ENCODE measurements at places on chromosomes 2 and 18.

DNA sequence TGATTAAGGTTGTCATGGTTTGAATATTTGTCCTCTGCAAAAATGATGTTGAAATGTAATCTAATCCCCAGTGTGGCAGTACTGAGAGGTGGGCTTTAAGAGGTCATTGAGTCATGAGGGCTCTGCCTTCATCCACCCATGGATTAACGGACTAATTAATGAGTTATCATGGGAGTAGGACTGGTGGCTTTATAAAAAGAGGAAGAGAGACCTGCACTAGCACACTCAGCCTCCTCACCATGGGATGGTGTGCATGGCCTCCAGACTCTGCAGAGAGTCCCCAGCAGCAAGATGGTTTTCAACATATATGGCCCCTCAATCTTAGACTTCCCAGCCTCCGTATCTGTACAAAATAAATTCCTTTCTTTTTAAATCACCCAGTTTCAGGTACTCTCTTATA lies 41.0 kb downstream of the DTNB start:
- no peak for DNase-seq

DNA sequence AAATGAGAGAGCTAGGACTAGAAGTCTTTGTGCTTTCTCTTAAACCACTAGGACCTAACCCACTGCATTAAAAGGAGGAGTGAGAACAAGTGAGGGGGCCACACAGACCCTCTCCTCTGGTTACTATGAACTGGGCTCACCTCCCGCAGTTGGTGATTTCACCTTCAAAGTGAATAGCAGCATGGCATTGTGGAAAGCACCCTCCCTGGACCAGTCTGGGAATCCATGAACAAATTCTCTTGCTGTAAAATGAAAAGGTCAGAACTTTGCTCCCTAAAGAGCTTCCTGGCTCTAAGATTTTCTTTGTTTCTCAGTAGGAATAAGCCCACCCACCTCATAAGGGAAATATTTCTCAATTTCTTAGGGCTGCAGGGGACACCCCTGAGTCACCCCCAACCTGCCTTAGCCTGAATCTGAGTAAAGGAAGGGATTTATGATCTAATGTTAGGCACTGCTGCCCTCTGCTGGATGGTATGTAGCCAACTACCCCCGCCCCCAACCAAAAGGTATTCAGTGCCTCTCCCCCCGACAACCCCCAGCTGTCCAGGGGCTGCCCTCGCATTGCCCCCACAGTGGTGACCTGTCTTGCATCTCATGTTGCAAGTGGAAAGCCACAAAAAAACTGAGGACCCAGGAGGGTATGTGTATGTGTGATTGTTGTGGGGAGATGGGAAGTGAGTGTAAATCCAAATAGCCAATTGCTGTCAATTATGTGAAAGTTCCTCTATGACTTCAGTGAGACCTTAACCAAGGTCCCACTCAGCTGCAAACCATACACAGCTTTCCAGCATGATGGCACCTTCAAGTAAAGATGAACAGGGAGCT lies 230.9 kb upstream of the SLC14A2 start:
- DNase-seq, result peak; percentile 83

GRCh38 chr2:181243319-181243718 lies 213.9 kb upstream of the ITGA4 start:
- no peak for DNase-seq

DNA sequence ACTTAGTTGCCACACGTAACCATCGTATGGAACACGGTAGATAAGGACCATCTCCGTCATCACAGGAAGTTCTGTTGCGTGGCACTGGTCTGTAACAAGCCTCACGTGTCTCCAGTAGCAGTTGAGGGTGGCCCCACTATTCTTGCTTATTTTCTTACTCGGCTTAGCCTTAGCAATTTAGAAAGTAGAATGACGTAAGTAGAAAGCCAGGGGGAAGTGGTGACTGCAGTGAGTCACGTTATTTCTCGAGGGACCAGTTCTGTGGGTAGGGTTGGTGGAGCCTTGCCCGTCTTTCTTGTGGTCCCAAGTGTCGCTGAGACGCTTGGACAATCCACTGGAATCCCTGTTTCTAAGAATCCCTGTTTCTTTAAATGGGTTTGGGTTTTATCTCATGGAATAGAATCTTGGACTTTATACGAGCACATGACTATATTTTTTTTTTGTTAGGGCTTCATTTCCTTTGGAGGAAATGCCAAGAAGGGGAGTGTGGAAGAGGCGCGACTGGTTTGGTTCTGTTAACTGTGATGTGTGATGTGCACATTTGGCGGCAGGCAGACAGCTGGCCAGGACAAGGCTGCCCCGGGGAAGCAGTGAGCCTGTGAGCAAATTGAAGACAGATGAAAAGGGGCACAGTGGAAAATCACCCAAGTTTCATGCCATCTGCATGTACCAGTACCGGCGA lies 96.2 kb downstream of the CABLES1 start:
- DNase-seq, result peak; percentile 26

GRCh38 chr2:122023059-122023864 lies 267.8 kb downstream of the TSN start:
- no peak for DNase-seq

DNA sequence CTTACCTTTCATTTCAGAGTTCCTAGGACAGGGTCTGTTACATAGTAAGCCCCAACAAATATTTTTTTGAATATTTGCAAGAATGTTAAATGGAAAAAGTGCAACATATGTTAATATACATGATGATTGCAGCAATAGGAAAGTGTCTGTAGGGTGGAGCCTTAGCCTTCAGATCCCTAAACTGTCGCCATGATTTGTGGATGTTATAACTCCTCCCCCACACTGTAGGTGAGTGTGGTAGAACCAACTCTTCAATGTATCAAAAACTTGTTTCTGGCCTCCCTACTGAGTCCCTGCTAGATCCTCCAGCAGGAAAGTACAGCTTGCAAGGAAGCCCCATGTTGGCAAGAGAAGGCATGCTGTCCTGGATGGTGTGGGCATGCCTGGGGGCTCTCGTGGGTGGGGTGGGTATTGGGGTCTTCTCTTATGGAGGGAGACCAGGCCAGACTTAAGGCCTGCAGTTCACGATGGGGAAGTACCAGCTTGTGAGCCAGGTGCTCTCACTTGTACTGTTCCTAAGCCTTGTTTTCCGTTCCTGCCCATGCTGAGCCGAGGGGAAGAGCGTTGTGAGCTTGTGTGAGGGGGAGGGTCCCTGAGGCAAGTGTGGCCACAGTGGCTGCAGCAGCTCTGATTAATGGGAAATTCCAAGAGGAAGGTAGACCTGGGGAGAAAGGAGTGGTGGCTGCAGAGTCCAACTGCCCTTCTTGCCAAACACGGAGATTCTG lies 11.4 kb downstream of the FHOD3 start:
- DNase-seq, result no peak

GRCh38 chr18:54860941-54861340 lies 32.7 kb downstream of the RAB27B start:
- no peak for DNase-seq

DNA sequence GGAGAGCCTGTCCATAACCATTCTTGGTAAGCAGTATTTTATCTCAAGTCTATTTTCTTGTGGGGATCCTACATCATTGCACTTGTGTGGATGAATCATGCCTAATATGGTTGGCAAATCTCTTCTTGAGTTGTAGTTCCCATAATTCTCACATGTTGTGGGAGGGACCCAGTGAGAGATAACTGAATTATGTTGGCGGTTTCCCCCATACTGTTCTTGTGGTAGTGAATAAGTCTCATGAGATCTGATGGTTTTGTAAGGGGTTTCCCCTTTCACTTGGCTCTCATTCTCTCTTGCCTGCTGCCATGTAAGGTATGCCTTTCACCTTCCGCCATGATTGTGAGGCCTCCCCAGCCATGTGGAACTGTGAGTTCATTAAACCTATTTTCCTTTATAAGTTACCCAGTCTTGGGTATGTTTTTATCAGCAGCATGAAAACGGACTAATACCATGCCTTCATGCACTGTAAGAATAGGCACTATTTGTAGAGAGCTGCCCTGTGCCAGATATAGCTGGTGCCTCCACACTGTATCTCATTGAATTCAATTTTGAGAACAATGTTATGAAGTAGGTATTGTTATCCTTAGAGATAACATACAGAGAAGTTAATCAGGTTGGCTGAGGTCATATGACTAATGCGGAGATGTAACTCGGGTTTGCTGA lies 148.3 kb downstream of the PLCL1 start:
- DNase-seq, result no peak

DNA sequence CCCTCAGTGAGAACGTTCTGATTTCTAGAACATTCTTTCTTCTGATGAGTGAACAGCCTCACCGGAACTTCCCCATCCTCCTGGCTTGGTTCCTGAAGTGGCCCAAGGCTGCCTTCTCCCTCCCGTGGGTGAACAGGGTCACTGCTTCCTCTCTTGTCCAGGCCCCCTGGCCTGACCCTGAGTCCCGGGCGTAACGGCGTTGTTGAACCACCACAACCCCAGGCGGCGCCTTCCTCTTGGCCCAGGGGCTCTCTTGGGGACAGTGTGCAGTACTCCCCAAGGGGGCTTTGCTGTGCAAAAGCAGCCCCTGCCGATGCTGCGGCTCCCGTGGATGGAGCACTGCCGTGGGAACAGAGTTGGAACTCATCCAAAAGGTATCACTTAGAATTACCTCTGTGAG lies 147.2 kb downstream of the TSN start:
- no peak for DNase-seq

DNA sequence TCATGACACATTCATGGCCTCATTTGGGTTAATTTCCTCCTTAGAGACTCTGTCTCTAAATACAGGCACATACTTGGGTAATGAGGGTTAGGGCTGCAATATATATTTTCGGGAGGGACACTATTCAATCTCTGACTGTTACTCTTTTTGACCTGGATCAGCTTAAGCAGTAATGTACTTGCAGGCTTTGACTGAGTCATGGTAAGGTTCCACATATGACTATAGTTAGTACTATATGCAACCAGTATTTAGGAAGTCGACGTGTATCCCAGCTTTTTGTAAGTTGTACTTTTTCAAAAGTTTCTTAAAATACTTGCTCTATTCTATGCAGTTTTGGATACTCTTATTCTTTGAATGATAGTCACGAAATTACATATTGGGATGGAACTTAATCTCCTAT lies 37.2 kb upstream of the CDH19 start:
- no peak for DNase-seq

DNA sequence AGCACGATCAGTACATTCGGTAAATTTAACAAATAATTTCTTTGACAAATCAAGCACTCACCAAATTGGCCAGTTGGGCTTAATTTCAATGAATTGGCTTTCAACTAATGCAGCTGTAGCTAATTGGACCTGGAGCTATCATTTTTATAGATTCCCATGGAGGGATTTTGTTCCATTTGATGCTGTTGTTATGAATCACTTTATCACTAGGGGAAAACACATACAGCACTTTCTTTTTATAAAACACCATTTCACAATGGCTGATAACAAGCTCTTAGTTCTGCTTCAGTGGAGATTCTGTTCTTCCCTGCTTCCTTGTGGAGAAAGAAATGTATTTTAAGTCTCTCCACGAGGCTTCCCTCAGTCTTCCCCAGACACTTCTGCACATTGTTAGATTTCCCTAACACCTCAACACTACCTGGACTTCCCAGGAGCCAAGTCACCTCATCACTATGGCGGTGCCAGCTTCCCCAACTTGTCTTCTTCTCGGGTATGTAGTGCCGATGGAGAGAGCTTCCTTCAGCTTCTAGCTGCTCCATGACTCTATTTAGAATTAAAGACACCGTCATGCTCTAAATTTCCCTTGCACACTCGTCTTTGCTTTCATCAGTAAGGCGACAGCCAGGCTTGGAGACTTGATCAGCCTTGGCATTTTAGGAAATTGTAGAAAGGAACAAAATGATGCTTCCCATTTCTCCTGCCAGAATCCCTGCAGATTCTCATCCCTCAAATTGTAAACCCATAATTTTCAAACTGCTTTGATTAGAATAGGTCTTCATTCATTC lies 72.0 kb downstream of the INPP5D start:
- DNase-seq, result no peak

DNA sequence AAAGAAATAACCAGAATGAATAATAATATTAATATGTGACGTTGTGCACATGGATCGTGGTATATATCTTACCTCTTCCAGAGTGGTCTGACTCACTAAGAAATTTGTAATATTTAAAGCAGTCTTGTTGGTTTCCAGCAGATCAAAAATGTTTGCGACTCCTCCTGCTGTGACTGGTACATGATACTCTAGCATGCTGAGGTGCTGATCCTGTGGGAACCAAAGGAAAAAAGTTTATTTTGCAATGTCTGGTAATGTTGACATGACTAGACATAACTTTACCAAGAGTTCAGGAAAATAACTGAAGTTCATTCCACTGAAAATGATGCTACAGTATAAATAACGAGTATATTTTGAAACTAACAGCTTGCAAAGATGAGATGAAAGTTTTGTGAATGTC lies 124.5 kb upstream of the BARD1 start:
- no peak for DNase-seq

- no peak for DNase-seq
Measured at GRCh38 chr2:139201516-139201915, 421.3 kb upstream of the NXPH2 start.

DNA sequence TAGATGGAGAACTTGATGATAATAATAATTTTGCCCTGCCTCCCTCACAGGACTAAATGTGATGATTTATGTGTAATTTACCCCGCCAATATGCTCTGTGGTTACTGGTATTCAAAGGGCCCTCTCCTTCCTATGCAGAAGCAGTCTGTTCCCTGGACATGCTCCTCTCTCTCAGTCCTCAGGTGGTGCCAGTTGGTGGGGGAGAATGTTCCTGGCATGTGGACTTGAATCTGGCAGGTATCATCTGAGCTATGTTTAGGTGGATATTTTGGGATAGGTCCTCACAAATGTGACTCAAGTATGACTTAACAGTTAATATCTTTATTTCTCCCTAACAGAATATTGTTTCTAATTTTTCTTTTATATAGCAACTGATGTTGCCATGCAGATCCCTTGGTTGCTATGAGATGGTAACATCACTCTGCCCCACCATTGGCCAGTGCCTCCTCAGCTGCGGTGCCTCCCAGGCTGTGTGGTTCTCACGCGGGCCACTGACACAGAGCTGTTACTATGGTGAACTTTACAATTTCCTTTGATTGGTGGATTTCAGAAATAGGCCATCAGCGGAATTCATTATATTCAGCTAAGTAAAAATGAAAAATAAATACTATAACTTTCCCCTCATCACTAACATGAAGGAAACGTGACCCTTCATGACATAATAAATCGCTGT lies 106.7 kb upstream of the PELI1 start:
- DNase-seq, result no peak

DNA sequence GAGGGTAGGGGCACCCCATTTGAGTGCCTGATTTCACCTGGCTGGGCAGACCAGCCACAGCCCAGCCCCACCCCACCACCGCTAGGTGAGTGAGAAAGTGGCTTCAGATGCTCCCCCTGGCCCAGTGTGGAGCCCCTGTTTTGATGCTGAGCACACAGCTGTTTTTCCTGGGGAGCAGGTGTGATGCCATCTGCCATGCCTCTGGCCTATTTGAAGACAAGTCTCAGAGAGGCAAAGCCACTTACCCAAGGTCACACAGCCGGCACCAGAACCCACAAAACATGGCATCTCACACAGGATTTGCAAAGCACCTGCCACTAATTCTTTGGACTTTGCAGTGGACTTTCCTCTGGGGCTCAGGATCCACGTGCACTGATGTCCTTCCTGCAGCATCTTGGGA lies 131.3 kb downstream of the INHBB start:
- DNase-seq, result no peak

GRCh38 chr2:59385971-59386370 lies 1144.8 kb upstream of the FANCL start:
- no peak for DNase-seq

GRCh38 chr2:165293440-165294420 lies 54.5 kb downstream of the SCN2A start:
- peak; percentile 91 for DNase-seq
